ENCODE measurements at places on chromosomes 16 and 17.

DNA sequence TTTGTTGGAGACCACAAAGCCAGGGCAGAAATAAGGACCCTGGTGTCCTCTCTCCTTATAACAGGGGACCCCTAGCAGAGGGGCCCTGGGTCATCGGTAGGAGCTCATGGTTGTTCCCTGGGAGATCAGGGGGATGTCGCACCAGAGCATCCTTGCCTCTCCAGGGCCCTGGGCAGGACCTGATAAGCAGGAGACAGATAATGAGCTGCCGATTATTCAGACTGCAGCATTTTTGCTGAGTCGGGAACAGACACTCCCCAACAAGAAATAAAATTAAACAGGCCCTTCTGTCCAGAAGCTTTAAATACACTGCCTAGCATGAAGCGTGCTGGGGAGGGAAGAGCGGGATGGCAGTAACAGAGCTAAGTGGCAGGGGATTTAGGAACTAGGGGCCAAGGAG lies 15.4 kb upstream of the GFAP start:
- no peak for DNase-seq

GRCh38 chr17:57576744-57577143 lies 168.4 kb downstream of the CCDC182 start:
- no peak for DNase-seq

GRCh38 chr17:76219670-76220383 lies 20.5 kb downstream of the RNF157 start:
- DNase-seq, result no peak

- DNase-seq, result no peak
Measured at GRCh38 chr17:19702217-19702641, 14.2 kb downstream of the SLC47A2 start.

- DNase-seq, result no peak
Measured at GRCh38 chr17:75194879-75195278, 10.6 kb upstream of the NUP85 start.

DNA sequence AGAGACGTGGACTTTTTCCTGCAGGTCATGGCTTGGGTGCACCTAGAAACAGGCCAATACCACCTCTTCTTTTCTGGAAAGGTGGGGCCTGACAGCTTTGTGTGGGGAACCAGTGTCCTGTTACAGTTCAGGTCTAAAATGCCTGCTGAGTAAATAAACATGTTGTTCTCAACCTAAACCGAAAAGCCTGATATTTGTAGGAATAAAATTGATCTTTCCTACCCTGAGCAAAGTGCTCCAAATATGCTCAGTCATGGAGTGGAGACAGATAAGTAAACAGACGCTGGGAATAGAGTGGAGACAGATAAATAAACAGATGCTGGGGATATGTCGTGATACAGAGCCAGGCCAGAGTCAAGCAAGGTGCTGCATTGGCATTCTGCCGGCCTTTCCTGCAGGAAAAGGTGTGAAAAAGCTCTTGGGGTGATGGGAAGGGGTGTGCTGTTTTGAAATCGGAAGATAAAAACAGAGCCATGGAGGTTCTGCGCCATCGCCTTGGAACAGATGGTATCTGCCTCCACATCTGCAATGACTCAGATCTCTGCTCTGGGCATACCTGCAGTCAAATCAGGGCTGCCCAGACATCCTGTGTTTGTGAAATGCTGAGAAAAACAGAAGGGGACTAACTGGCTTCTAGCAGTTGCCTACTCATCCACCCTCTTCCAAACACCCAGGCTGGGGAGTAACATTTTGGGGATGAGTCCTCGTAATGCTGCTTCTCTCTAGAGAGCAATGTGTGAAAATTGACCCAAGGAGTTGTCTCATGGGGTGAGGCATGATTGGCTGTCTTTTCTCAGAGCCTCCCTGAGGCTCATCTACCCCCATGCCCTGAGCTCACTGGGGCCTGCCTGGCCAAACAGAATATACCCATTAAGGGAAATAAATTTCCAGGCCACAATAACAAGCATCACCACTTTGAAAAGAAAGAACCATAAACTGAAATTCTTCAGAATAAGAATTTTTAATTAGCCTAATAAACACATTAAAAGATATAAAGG lies 16.8 kb upstream of the TRPV2 start:
- no peak for DNase-seq

DNA sequence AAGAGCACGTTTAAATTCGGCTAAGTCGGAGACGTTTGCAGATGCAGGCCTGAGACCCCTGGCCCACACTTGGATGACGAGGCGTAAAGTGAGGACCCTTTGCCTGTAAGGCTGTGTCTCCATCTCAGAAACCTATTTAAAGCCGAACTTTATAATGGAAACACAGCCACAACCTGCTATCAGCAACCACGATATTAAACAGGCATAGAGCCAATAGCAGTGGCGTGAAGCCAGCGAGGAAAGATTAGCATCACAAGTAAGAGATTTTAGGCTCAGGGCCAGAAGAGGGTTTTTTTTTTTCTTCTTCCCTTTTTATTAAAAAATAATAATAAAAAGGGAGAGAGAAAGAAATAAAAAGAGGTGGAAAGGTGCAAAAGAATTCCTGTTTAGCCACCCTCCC lies 111.3 kb upstream of the NOL11 start:
- peak; percentile 35 for DNase-seq

DNA sequence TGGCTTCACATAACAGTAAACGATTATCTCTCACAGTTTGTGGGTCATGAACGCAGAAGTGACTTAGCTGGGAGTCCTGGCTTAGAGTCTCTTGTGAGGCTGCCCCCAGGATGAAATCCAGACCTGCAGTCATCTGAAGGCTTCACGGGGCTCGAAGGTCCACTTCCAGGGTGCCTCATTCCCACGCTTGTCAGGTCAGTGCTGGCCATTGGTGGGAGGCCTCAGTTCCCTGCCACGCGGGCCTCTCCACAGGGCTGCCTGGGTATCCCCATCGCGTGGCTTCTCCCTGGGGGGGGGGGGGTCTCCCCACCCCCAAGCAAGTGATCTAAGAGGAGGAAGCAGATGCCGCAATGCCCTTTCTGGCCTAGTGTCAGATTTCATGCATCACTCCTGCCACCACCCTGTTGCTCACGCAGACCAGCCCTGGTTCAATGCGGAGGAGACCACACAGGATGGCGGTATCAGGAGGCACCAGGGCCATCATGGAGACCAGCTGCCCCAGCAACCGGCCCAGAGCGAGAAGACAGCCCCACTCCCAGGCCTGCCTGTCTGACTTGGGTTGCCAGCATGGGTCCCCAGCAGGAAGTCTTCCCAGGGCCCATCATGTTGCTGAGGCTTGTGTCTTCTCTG lies 77.3 kb upstream of the CDH5 start:
- no peak for DNase-seq

- DNase-seq, result no peak
Measured at GRCh38 chr17:9170853-9171252, 149.5 kb downstream of the NTN1 start.

DNA sequence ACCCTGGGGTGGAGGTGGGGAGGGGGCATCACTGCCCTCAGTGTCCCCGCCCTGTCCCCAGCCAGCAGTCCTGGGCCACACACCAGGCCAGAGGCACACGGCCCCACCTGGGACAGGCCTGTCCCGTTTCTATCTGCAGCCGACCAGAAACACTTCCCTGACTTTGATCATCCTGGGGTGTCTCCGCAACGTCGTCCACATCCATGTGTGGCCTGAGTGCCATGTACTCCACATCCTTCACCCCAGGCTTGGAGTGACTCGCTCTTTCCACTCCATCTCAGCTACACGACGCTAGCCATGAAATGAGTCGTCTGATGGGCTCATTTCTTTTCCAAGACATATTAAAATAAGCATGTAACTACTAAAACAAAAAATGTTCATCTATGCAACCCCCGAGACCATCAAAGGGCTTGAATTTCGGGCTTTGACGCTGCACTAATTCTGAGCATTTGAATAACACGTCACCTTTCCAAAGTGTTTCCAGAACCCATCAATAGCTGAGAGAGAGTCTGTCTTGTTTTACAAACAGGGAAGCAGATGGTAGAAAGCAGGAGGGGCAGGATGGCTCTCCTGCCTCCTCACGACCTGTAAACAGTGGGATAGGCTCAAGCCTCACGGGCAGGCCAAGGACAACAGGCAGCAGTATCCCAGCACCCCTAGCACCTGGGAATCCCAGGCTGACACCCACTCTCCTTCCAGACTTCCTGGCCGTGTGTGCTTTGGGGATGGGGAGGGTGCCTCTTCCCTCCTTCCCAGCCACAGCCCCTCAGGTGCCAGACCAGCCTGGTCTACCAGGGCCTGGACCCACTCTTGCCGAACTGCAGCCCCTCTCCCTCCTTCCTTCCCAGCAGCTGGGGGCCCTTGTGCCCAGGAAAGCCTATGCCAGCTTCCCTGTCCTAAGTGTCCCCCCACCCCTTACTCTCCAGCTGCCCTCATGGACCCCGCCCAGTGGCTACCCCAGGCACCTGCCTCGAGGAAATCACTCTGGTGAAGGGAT lies 20.0 kb upstream of the RASD1 start:
- DNase-seq, result no peak

DNA sequence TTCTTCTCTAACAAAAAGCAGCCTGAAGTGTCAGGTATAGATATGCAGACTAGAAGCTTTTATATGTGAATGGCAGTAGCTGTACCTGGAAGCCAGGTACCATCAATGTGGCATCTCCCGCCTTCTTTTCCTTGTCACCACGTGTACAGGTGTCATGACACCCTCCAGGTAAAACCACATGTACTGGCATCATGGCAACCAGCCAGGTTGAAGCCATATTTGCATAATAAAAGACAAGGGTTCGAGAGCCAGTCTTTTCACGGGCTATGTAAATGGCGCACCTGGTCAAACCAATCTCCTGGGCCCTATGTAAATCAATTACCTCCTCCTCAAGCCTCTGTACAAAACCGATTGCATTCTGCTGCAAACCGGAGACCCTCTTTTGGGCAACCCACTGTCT lies 541.3 kb downstream of the CDH11 start:
- DNase-seq, result no peak

GRCh38 chr17:50222922-50223321 lies 21.5 kb upstream of the COL1A1 start:
- DNase-seq, result no peak

DNA sequence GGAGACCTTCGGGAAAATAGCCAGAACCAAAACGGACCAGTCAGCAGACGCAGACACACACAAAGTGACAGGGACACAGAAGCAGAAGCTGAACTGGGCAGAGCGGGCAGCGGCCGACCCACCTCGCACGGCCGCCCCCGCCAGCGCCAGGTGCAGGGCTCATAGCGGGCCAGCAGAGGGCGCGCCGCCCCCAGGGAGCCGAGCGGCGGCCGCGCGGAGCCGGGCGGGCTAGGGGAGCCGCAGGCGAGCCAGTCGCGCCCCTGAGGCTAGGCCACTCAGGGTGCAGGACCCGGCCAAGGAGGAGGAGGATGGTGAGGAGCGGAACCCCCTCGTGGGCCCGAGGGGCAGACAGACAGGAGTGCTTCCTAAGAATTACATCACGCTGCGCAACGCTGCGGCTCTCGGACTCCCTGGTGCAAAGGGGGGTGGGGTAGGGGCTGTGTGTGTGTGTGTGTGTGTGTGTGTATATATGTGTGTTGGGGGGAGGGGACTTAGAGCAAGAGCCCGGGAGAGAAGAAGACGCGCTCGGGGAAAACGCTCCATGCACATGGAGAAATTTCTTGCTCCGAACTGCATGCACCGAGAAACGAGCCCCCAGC lies 913 bp upstream of the NOG start:
- peak; percentile 84 for DNase-seq

DNA sequence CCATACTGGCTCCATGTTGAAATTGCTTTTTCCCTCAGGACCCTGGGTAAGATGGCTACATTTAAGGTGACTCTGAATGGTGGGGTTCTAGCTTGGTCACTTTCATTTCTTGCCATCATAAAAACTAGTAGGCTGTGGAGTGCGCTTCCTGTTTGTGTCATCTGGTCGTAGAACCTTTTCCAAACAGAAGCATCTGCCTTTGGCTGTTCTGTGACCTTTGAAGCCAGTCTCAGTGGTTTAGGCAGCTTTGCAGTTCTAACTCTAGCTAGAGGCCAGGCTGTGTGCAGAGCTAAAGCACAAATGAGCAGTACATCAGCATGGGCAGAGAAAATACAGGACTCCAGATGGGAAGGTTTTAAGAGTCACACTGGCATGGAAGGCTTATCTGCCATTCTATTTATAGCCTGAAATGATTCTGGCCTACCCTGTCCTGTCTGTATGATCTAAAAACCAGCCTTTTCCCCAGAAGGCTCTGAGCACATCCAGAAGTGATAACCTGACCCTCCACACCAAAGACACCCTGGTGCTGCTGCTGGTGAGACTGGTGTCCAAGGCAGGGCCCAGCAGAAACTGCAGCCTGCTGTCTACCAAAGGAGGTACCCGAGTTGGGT lies 8.6 kb downstream of the ESRP2 start:
- no peak for DNase-seq

DNA sequence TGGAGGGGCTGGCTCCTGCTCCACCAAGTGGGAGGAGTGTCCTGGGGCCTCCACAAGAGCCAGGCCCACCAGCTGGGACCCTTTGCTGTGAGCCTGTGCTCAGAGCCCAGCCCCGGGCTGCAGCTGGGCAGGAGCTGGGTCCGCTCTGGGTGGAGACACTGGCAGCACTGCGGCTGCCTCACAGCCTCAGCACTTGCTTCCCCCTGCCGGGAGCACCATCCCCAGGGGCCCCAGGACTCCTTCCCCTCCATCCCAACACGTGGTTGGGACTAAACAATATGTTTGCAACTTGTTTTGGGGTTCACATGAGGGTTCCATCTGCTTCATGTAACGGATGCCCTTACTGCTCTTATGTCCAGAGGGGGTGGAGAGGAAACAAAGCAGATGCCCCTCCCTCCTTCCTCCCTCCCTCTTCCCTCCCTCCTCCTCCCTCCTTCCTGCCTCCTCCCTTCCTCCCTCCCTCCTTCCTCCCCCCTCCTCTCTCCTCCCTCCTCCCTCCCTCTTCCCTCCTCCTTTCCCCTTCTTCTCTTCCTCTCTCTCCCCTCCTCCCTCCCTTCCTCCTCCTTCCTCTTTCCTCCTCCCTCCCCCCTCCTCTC lies 16.3 kb upstream of the CBFA2T3 start:
- DNase-seq, result no peak

DNA sequence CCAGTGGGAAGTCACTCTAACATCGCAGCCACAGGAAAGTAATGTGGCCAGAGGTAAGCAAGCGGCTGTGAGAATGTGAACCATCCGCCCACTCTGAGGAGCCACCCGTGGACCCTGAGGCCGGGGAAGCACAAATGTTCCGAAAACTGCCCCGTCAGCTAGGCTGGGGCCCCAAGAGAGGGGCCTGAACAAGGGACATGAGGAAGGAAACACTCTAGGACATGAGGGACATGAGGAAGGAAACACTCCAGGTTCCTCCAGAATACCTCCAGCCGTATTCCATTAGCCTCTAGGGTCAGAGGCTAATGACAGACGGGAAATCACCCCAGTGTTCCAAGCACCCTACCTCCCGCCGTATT lies 317 bp downstream of the TEFM start:
- DNase-seq, result no peak

- no peak for DNase-seq
Measured at GRCh38 chr16:117379-118365, 20.8 kb downstream of the NPRL3 start.

- DNase-seq, result no peak
Measured at GRCh38 chr16:5882087-5882640, 784.6 kb upstream of the EEF2KMT start.
